ENCODE measurements at places on chromosomes 1 and 21.

- no peak for DNase-seq
Measured at GRCh38 chr1:58574816-58575215, 2.2 kb downstream of the TACSTD2 start.

- no peak for DNase-seq
Measured at GRCh38 chr1:151990856-151991198, 2.8 kb downstream of the S100A10 start.

DNA sequence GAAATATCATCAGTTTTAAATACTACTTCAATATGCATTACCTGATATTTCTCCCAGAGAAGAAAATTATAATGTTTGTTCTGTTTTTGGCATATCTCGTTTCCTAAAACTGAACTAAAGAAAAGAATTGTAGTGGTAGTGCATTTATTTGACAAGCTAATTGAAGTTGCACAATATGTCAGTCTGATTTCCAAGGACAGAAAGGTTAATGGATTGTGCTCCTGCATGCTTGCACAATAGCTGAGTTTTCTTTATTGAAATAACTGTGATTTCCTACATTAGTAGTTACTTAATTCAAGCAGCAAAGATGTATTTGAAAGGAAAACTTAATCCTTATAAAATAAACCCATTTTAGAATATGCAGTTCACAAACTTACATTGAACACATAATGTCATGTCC lies 2047.7 kb downstream of the NCAM2 start:
- DNase-seq = no peak

DNA sequence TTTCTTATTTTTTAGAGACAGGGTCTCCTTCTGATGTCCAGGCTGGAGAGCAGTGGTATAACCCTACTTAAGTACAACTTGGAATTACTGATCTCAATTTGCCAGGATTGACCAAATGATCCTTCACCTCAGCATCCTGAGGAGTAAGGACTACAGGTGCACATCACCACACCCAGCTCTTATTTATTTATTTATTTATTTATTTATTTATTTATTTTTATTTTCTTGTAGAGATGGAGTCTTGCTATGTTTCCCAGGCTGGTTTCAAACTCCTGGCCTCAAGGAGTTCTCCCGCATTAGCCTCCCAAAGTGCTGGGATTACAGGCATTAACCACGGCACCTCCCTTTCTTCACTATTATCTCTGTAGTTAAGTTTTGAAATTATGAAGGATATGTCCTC lies 117.5 kb upstream of the NEGR1 start:
- DNase-seq = no peak

- DNase-seq = no peak
Measured at GRCh38 chr1:193660428-193660827, 474.0 kb upstream of the B3GALT2 start.

DNA sequence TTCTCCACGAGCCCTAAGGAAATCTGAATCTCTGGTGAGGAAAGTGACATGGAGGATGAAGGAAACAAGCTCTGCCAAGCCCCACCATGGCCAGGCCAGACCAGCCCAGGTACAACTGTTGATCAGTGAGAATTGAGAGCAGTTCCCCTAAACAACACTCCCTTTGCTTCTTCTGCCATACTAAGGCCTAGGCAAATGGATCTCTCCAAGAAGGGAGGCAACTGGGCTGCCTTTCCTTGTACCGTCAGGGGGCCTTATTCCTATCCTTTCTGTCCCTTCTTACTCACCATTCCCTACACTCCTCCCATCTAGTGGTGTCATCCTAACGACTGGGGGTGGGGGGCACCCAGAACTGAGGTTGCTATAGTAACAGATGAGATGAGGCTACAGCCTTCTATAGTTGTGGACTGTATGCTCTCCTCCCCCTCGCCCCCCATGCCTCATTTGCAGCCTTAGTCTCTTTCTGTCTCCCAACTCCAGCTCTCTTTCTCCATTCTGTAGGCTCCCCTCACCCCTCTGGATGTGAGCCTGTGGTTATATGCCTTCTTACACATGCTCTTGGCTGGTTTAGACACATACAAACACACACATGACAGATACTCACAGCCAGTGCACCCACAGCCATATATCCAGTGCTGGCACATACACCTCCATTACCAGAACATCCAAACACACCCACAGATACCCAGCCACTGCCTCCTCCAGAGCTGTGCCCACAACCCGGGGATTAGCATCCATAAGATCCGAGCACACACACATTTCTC lies 3.6 kb downstream of the PEA15 start:
- no peak for DNase-seq

GRCh38 chr1:184825571-184825970 lies 70.9 kb upstream of the EDEM3 start:
- no peak for DNase-seq

DNA sequence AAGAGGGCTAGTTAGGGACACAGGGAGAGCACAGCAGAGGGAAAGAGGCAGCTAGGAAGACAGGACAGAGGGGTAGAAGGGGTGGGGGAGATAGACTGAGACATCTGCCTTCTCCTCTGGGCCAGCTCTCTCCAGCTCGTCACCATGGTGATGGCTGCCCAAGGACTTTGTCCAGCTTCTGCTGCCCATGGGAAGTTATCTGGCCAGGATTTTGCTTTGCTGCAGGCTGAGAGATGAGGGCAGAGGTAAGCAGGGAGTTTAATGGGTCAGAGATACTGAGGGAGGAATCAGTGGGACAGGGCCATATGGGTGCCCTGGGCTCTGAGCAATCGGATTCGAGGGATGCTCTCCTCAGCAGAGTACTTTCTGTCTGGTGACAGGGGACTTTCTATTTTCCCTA lies 34.5 kb upstream of the GPR37L1 start:
- DNase-seq = no peak

DNA sequence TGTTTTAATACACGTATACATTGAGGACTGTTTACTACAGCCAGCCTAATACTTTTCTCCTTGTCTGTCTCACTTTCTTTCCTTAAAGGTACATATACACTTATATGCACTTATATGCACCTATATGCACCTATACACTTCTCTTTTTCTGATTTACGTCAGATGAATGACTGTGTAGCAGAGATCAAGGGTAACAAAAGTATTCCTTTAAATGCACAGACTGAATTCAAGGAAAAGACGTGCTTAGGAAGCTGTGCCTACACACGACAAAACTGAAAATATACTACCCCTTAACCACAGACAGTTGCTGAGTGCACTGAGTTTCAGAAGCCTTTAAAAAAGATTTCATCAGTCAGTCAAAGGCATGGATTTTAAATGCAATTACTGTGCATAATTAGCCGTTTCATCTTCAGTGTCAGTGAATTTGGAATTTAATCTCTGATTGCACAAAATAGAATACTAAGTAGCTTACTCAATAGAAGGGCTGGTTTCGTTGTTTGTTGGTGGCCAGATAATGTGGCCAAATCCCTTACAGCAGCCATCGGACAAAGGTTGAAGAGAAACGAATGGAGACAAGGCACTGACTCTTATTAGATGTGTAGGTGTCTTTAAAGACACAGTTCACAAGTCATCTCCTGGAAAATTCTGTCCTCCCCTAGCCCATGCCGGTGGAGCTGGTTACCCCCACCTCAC lies 38.3 kb upstream of the TARBP1 start:
- no peak for DNase-seq

GRCh38 chr1:119822406-119822805 lies 11.1 kb upstream of the REG4 start:
- DNase-seq = no peak

DNA sequence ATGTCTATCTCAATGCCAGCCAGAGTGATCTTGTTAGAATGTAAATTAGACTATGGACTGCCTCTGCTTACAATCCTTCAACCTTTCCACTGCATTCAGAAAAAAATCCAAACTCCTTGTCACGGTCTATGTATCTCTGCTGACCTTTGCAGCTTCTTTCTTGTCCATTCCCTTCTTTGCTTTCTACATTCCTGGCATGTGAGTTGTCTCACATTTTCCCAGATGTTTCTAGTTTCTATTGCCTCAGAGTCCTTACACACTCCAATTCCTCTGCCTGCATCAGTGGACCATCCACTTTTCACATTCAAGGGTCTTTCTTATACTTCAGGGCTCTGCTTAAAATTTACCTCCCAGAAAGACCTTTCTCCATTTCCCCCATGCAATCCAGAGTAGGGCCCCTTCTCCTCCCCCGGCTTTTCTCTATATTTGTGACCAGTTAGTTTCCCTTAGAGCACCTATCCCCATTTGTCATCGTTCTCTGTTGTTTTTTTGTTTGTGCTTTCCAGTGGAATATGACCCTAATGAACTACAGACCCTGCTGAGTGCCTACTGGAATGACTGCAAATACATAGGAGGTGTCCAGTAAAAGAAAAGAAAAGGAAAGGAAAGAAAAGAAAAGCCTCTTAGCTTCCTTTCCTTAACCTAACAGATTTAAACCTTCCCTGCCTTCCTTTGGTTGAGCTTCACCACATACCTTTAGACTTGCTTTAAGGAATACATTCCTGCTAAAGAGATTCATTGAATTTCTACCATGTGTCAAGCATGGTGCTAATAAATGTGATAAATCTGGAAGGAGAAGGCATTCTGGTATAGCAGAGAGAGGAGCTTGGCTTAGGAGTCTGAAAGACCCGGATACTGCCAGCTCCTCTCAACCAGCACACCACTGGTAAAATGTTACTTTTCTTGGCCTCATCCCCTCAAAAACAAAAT lies 102.0 kb downstream of the DIRAS3 start:
- DNase-seq = no peak

DNA sequence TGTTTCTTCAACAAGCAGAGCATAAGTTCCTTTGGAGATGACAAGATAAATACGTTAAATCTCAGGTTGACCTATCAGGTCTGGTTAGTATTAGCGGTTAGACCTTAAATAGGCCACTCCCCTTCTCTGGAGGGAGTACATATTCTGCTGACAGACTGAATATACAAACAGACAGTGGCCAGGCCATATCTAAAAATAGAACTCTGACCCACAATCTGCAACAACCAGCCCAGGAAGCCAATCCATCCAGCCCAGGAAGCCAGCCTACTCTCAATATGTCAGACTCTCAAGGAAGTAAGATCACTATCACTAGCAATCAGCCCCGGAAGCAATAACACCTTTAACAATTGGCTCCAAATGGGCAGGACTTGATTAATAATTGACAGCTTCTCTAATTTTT lies 6.7 kb downstream of the IL20 start:
- DNase-seq = no peak

DNA sequence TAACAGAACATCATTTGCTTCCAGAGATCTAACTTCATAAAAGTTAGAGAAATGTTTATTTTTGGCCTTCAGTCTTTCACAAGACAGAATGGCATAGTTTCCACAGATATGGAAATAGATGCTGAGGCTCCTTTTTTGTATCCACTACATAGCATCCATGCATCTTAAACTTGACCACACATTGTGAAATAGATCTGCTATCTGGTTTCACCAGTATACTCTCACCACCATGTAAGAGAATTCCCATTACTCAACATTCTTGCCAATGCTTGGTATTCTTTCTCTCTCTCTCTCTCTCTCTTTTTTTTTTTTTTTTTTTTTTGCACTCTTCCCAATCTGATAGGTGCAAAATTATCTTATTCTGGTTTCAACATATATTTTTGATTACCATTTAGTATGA lies 52.1 kb upstream of the PRMT6 start:
- DNase-seq = no peak

DNA sequence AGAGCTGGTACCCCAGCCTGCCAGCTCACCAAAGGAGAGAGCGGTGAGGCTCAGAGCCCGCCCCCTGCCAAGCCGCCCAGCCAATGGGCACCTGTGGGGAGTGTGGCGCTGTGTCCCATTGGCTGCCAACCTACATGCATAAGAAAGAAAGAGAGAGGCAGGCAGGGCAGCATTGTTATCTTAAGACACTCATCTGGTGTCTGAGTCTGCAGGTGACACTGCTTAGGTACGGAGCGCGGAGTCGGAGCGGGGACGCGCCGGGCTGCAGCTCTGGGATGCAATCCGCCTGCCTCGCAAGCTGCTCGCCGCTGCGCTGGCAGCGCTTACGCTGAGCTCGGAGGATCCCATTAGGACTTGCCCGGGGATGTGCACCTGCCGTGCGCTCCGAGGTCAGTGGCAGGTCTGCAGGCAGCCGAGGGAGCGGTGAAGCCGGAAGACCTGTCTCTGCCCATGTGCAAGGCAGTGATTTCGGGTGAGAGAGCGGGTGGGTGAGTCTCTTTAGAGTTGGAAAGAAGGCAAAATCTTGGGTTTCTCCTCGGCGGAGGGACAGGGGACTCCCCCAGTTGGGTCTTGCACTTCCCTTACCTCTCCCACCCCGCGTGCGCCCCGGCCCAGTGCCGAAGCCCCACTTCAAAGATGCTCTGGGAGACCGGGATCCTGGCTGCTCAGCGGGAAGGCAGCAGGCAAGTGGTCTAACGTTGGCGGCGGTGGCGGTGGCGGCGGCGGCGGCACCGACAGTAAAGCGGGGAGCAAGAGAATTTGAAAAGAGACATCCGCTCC lies at the start of gene BRINP2:
Gene BRINP2 (plus strand): TSS at position 203 of the 780 bp plus-strand sequence. CDS start 58,919 bp downstream, outside the sequence.
- DNase-seq = no peak

GRCh38 chr1:205709059-205709398 lies 28.7 kb upstream of the SLC45A3 start:
- DNase-seq = no peak

Measured in stimulated activated CD4-positive, alpha-beta T cell treated with anti-CD3 and anti-CD28 coated beads, Interleukin-1b, Interleukin-23, amount 100 ng/mL, for 24 hours (primary cell).